Islet precursor cell (in vitro differentiated cells): ENCODE measurements at places on chromosomes 6 and 20.
A peak's percentile ranks its signal among the peaks of the same experiment; 100 is the strongest.

GRCh38 chr6:117548797-117549301, 53.5 kb downstream of the GOPC start:
- DNase-seq, result no peak

- DNase-seq, result no peak
These were observed 31.7 kb downstream of the SAMHD1 start for GRCh38 chr20:36919715-36920333.

- DNase-seq, result peak; percentile 86
These were observed at the start of gene FAXC for GRCh38 chr6:99349171-99350141. TSS of gene FAXC (minus strand) at chr6:99349674. CDS start at chr6:99349372, 302 bp downstream.

DNA sequence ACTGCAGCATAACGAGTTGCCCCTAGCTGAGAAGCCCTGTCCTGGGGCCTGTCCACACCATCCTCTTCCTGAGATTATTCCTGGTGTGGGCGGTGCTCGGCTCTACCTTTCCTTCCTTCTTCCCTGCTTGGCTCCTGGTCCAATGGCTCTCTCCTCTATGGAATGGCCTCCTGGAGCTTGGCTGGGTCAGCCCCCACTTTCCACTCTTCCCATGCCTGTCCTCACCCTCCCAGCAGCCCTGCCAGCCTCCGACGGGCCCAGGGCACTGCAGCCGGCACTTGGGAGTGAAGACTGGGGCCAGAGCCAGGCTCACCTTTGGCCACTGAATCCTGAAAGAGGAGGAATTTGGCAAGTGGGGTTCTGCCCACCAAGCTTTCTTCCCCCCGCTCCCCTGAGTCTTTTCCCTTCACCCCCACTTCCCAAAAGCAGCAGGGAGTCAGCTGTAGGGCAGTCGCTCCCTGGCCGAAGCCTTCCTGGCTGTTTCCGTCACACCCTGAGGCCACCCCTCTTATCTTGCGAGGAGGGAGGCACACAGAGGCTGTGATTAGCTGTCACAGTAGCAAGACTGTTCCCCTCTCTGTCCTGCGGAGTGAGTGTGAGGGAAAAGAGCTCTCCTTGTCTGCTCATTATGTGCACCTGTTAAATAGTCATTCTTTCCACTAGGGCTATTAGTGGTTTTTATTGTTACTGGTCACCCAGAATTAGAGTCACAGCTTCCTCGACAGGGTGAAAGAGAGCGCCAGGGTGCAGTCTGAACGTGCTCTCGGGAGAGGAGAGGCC, 6.3 kb upstream of the CDSN start:
- no peak for DNase-seq
